ENCODE measurements at places on chromosomes 1 and 21. TPM values are rescaled to one million over a fixed set of nuclear protein-coding genes. Genes with fewer than 3 reads are reported as not detected.

The TRAPPC3 gene
- polyA plus RNA-seq, result 40.8 TPM

DNA sequence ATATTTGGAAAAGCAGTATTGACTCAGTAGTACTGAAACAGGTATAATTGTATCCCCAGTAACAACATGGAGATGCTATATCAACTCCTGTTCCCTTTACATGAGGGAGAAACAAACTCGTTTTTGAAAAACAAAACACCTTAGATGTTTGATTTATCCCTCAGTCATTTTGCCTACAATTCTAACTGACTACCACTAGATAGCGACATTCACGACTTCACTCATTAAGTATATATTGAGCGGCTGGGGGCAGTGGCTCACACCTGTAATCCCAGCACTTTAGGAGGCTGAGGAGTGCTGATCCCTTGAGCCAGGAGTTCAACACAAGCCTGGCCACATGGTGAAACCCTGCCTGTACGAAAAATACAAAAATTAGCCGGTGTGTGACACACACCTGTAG, 83.3 kb downstream of the CYYR1 start:
- DNase-seq, result no peak

The ITLN2 gene
- 0.23 TPM for polyA plus RNA-seq

DNA sequence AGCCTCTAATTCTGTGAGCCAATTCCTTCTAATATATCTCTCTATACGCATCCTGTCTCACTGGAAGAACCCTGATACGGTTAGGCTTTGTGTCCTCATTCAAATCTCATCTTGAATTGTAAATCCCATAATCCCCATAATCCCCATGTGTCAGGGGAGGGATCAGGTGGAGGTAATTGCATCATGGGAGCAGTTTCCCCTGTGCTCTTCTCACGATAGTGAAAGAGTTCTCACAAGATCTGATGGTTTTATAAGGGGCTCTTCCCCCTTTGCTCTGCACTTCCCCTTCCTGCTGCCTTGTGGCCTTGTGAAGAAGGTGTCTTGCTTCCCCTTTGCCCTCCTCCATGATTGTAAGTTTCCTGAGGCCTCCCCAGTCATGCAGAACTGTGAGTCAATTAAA, 116.1 kb downstream of the MRPS6 start:
- no peak for DNase-seq

- no peak for DNase-seq
Observed at GRCh38 chr1:183841550-183841949, 36.6 kb downstream of the RGL1 start.

- DNase-seq, result no peak
Observed at GRCh38 chr1:22388671-22389450, 62.8 kb upstream of the ZBTB40 start.

DNA sequence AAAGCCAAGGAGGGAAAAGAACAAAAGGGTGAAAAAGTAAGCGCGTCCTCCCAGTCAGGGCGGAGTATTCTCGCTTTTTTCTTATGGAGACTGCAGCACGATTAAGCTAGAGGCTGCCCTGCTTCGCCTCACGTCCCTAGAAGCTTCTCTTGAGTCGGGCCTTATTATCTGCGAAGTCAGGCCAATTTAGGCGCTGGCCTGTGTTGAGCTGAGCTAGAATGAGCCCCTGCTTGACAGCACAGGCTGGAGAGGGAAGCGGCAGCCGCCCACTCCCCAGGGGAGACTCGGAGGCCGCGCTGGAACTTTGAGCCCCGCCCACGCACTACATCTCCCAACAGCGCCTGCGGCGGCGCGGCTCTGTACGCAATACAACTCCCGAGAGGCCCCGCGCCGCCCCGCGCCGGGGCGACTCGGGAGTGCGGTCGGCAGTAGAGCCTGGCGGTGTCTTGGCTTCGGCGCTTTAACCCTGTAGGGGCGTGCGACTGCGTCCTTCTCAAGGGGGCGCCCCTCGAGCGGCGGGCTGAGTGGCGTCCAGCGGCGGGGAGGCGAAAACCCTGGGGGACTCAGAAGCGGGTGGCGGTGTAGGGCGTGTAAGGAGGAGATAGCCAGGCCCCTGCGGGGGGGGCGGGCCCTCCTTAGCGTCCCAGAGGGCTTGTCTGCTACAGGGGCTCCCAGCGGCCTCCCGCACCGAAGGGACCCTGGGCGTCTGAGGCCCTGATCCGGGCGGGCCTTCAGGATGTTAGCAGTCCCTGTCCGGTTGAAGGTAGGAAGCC, 888 bp downstream of the ZNF436 start:
- peak; percentile 94 for DNase-seq

DNA sequence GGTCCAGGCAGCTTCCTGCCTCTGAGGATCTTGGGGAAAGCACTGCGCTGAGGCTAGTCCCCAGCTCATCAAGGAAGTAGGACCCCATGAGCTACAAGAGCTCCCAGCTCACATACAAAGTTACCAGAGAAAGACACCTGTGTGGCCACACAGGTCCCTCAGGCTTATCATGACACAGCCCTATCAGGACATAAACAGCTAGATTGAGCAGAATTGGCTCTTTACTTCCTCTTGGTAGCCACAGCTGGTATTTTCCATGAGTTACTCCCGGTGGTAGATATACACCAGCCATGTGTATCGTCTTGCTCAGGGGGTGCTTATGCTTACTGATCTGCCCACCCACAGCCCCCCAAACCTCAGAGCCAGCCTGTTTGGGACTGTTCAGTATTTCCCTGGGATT, 1.2 kb downstream of the LENEP start:
- DNase-seq, result no peak

- DNase-seq, result no peak
Observed at GRCh38 chr1:10604966-10605365, 130.2 kb downstream of the PEX14 start.

The KISS1 gene
- polyA plus RNA-seq, result not detected

DNA sequence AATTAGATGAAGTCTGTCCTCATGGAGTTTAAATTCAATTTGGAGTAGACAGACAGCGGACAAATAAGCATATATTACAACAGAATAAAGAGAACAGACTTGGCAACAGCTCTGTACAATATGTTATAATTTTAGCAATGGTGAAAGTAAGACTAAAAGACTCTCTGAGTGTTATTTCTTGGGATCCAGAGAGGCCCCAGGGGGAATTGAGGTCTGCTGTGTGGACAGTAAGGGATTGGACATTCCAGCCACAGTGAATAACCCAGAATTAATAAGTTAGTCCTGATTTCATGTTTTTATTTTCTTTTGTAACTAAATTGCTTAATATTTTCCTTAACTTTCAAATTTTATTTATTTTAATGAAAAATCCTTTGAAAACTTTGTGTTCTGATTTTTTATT, 101.7 kb downstream of the PATJ start:
- DNase-seq, result no peak

GRCh38 chr1:117674521-117675400, 68.9 kb downstream of the TENT5C start:
- no peak for DNase-seq

The UBL4B gene
- not detected for polyA plus RNA-seq

The F5 gene
- 2.3 TPM for polyA plus RNA-seq
